ENCODE measurements at places on chromosomes 1 and 21.

DNA sequence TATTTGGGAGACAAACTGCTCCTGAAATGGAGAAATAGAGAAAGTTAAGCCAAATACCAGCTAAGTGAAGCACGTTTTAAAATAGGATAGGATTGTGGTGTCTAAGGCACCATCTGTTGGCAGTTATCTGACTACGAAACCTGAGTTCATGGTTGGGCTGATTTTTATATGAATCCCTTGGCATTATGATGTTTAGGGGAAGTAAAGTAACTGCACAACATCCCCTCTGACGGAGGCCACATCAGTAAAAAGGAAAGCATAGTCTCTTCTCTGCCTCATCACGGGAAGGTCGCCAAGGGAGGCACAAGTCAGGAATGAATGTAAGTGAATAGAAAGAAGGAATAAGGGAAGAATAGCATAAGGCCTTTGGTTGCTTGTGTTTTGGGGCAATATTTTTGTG, 128.0 kb downstream of the PRRX1 start:
- no peak for DNase-seq

DNA sequence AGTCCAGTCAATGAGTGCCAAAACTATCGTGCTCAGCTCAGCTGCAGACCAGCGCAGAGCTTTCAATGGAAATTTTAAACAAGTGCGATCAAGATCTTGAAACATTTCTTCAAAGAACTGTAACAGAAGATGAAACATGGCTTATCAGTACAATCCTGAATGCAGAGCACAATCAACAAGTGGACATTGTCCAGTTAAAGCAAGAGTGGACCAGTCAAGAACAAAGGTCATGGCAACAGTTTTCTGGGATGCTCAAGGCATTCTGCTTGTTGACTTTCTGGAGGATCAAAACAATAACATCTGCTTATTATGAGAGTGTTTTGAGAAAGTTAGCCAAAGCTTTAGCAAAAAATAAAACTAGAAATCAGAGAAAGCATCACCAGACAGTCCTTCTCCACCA, 374.2 kb downstream of the SETD4 start:
- no peak for DNase-seq

GRCh38 chr1:147757015-147757990, 3.1 kb downstream of the GJA5 start:
- no peak for DNase-seq

DNA sequence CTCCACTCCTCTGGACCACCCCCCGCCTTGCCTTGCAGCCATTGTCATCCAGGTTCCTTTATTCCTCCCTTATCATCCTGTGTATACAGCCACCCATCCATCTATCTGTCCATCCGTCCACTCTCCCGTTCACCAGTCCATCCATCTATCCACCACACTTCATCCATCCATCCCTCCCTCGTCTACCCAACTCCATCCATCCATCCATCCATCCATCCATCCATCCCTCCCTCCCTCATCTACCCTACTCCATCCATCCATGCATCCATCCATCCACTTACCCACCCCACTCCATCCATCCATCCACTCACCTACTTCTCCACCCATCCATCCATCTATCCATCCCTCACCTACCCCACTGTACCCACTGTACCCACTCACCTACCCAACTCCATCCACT, 35.4 kb downstream of the DHRS3 start:
- DNase-seq, result no peak

DNA sequence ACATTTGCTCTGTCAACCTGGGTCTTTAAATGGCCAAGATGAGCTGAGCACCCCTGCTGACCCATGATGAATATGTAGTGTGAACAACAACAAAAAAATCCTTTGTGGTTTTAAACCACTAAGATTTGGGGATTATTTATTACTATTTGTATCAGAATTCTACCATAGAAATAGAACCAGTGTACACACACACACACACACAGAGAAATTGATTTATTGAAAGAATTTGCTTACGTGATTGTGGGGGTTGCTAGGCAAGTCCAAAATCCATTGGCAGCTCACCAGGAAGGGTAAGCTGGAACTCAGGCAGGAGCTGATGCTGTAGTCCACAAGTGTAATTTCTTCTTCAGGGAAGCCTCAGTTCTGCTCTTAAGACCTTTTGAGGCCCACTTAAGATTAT, 82.5 kb upstream of the MAP1LC3C start:
- no peak for DNase-seq

DNA sequence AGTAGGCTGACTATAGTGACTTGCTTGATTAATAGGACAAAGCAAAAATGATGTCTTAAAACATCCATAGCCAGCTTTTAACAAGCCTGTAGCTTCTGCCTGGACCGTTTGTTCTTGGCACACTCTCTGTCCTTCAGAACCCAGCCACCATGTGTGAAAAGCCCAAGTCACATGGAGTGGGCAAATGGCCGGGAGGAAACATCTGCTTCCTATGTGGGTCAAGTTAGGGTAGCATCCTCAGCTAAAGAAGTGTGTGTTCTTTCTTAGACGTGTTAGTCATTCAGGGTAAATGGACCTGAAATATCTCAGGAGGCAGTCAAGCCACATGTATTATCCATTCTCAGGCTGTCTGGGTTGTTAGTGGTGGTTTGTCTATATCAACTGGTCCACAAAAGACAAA, 23.4 kb downstream of the RD3 start:
- no peak for DNase-seq

GRCh38 chr1:51648180-51649109, 31.6 kb downstream of the OSBPL9 start:
- no peak for DNase-seq

GRCh38 chr21:18602711-18603110, 199.1 kb upstream of the TMPRSS15 start:
- DNase-seq, result no peak

DNA sequence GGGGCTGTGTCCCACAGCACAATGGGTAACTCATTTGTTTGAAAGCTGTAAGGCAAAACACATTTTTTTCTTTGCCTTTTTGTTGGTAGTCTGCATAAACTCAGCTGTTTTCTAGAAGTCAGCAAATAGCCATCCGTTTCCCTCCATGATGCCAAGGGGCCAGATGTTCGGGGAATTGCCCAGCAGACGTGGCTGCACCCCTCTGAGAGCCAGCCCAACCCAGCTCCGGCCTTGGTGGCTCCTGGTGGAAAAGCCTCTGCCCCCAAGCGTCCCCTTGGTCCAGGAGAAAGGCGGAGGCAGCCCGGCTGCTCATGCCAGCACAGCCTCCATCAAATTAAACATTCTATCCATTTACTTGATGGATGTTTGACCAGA, 58.4 kb upstream of the ADARB1 start:
- no peak for DNase-seq

DNA sequence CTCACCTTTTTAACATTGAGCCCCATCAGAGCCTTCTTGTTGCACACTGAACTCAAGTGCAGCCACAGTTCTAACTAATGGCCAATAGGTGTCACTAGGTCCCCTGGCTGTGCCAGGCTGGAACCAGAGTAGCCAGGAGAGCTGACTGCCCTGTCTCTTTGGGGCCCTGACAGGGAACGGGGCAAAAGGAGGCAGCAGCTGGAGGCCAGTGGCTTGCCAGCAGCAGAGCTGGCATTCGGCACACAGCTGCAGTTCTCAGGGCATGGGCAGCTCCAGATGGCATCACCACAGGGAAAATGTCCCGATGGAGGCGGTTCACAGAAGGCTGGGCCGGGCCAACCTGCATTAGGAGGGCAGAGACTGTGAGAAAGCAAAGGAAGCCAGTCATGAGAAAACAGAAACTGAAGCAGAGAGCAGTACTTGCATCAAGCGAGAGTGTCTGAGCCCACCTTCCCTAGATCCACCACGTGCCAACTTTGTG, 188.6 kb downstream of the FCRL5 start:
- peak; percentile 42 for DNase-seq

DNA sequence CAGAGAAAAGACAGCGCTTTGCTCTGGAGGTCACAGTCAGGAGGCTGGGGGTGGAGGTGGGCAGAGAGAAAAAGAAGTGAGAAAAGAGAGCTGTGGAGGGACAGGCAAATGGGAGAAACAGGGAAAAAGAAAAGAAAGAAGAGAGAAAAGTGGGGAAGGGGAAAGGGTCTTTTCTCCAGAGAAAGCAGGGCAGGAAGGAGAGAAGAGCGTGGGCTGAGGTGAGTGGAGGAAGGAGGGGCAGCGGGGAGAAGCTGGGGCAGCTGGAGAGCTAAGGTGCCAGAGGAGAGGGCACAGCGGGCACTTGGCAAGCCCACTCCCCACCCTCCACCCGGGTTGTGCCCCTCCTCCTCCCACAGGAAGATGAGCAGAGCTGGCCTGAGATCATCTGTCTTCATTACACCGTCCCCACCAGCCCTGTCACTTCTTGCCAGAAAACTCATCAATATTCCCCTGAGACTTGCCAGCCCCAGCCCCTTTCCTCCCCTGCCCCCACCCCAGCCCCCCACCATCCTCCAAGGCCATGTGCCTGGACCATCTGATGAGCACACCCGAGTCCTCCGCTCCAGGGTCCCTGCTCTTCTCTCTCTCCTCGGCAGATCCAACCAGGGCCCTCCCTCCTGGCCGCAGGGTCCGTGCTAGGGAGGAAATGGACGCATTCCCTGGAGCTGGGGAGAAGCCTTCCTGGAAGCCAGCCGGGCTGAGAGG, 17.0 kb upstream of the BLACAT1 start:
- DNase-seq, result no peak

DNA sequence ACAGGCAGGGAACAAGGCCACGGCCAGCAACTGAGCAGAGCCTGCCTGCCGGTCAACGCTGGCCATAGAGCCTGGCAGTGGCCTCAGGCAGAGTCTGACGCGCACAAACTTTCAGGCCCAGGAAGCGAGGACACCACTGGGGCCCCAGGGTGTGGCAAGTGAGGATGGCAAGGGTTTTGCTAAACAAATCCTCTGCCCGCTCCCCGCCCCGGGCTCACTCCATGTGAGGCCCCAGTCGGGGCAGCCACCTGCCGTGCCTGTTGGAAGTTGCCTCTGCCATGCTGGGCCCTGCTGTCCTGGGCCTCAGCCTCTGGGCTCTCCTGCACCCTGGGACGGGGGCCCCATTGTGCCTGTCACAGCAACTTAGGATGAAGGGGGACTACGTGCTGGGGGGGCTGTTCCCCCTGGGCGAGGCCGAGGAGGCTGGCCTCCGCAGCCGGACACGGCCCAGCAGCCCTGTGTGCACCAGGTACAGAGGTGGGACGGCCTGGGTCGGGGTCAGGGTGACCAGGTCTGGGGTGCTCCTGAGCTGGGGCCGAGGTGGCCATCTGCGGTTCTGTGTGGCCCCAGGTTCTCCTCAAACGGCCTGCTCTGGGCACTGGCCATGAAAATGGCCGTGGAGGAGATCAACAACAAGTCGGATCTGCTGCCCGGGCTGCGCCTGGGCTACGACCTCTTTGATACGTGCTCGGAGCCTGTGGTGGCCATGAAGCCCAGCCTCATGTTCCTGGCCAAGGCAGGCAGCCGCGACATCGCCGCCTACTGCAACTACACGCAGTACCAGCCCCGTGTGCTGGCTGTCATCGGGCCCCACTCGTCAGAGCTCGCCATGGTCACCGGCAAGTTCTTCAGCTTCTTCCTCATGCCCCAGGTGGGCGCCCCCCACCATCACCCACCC, at the start of gene TAS1R3:
TAS1R3 (plus strand) TSS at position 213 of the 898 bp plus-strand sequence; CDS start at position 279, 66 bp downstream.
- DNase-seq, result no peak

- no peak for DNase-seq
Measured at GRCh38 chr1:36151845-36152203, 2.5 kb upstream of the TRAPPC3 start.

- no peak for DNase-seq
Measured at GRCh38 chr21:27132266-27132665, 165.4 kb upstream of the ADAMTS5 start.

DNA sequence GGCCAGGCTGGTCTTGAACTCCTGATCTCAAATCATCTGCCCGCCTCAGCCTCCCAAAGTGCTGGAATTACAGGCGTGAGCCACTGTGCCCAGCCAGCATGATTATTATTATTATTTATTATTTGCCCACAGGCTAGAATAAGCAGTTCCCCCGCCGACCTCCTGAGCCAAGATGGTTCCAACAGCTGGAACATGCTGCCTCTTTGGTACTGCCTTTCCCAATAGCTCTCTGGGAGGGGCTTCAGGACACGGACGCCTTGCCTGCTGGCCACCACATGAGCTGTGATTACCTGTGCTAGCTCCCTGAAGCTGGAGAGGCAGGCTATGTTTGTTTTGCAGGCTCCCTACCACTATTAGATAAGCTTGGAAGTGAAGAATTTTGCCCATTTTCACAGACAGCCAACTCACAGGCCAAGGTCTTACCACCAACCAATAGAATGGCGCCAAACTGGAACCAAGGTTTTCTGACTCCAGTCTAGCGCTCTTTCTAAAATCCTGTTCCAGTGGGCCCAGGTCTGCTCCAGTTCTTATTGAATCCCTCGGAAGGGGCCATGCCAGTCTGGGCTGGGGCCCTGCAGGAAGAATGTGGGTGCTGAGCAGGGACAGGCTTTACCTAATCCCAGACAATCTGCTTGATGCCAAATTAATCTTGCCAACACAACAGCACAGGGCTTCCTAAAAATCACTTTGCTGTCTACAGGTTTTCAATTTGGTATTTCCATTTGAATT, 2.1 kb upstream of the GPR61 start:
- no peak for DNase-seq

DNA sequence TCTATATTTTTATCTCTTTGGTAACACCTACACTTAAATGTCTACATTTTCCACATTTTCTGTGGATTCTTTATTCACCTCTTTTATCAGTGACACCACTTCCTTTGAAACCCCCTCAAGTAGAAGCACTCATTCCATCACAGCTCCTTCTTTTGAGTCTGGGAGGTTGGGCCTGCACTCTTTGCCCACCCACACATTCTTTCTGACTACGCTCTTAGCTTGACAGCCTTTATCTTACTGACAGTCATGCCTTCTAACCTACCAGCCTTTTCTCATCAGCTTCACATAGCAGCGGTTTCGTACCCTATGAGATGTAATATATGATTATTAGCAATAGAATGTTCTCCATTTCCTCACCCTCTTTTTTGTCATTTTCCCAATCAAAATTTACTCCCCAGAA, 151.9 kb downstream of the TNFSF18 start:
- DNase-seq, result no peak

- DNase-seq, result no peak
Measured at GRCh38 chr1:229059671-229060539, 211.0 kb upstream of the RAB4A start.

GRCh38 chr1:11051781-11052511, 4.9 kb upstream of the MASP2 start:
- DNase-seq, result no peak

GRCh38 chr1:55049914-55050278, 10.5 kb downstream of the PCSK9 start:
- no peak for DNase-seq

DNA sequence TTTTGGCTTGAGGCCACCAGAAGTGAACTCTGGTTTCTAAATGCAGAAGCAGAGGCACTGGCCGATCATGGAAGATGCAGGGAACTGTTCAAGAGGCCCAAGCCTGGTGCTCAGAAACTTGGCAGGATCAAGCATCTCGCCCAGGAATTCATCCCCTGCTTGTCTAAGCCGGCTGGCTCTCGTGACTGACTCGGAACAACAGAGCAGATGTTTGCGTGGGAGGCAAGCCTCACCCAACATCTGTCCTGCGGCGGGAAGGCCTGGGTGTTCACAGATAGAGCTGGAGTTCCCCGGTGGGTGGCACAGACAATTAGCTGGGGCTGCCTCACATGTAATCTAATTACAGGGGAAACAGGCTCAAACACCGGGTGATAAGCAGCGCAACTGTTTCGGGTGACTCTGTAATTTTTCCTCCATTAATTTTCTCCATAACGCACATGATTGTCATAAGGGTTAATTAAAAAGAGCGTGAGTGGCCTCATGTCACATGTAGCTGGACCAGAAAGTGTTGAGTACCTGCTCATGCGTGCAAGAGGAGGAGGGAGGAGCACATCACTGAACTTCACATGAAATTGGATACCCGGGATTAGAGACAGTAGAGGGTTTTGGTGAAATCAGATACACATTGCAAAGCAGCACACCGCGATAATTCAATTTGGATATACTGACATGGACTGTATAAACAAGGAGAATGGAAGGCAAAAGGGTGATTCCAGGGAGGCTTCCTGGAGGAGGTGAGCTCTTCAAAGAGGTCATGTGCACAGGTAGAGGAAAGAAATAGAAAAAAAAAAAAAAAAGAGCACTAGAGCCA, 180.0 kb downstream of the ETS2 start:
- no peak for DNase-seq

Measured in HCT116 (cell line).